ENCODE measurements at places on chromosomes 1 and 21. TPM values are rescaled to one million over a fixed set of nuclear protein-coding genes. Genes with fewer than 3 reads are reported as not detected.

- no peaks in the 10 kb centered on the region for H3K27me3 ChIP-seq
- H3K36me3 ChIP-seq = no peaks in the 10 kb centered on the region
- H3K4me1 ChIP-seq = no peaks in the 10 kb centered on the region
- DNase-seq = no peak
- no peak overlapping the region for H3K27ac ChIP-seq
Observed at GRCh38 chr1:180026556-180026955, 71.9 kb downstream of the CEP350 start.

DNA sequence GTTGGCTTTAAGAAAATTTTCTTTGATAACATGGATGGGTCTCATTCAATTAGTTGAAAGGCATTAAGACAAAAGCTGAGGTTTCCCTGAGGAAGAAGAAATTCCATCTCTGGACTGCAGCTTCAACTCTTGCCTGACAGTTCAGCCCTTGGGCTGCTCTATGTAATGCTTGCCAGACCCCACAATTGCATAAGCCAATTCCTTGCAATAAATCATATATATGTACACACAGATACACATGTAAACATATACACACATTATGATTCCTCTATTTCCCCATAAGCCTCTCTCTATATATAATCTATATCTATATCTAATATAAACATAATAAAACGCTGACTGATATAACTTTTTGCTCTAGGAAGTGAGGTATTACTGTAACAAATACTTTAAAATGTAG is 301.5 kb upstream of the PRMT6 start:
- no peaks in the 10 kb centered on the region for H3K36me3 ChIP-seq
- no peaks in the 10 kb centered on the region for H3K27me3 ChIP-seq
- DNase-seq = no peak
- H3K4me3 ChIP-seq = no peak overlapping the region
- H3K4me1 ChIP-seq = no peaks in the 10 kb centered on the region
- H3K27ac ChIP-seq = no peak overlapping the region

GRCh38 chr1:211752317-211752716 is 76.9 kb upstream of the NEK2 start:
- no peak overlapping the region for H3K4me3 ChIP-seq
- DNase-seq = no peak
- no peak overlapping the region for H3K27ac ChIP-seq
- no peaks in the 10 kb centered on the region for H3K27me3 ChIP-seq
- no peaks in the 10 kb centered on the region for H3K4me1 ChIP-seq
- H3K36me3 ChIP-seq = no peaks in the 10 kb centered on the region

KRTAP19-1 gene
- polyA plus RNA-seq = not detected

GRCh38 chr1:25831569-25832196 is 11.9 kb downstream of the MTFR1L start:
- no peaks in the 10 kb centered on the region for H3K27me3 ChIP-seq
- H3K4me1 ChIP-seq = peaks cover 2% of the 10 kb centered on the region
- DNase-seq = no peak
- no peaks in the 10 kb centered on the region for H3K36me3 ChIP-seq
- H3K4me3 ChIP-seq = no peak overlapping the region
- no peak overlapping the region for H3K27ac ChIP-seq

All from ovary (tissue), 10 donors.